ENCODE measurements at places on chromosomes 5 and 9. TPM values are rescaled to one million over a fixed set of nuclear protein-coding genes. Genes with fewer than 3 reads are reported as not detected.

Gene SHOC1
- total RNA-seq: 0.05 TPM

DNA sequence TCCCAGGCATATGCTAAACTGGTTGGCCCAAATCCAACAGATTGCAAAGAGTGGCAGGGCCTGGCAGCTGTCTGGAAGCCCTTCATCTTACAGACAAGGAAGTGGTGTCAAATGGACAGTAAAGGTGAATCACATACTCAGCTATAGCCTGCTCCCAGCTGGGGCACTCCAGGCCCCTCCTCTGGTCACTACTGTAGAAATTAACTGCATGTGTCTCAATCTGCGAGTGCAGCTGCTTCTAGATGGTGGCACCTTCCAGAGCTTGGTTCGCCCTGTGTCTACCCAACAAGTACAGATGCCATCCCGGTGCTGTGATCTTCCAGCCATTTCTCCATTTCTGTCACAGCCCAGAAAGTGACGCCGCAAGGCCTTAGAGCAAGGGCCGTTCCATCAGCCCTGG, 50.2 kb downstream of the OTULIN start:
- no peak for DNase-seq

DNA sequence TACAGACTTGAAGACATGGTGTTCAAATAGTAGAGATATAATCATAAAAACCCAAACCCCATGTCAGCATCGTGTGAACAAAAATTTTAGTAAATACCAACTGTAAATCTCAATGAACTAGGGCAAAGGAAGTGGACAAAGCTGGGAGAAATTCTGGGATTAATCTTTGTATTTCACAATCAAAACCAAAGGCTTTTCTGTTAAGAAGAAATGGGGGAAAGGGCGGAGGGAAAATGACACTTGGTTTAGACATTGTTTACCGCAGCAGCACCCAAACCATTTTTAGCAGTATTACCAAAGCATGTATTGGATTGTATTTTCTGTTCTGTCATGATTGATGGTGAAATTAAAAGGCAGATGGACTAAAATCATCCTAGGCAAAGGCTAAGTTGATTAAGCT, 134.2 kb upstream of the PRSS3 start:
- DNase-seq: no peak

Gene IQGAP2
- total RNA-seq: 9.3 TPM

Gene NFX1
- 34.3 TPM for total RNA-seq

Gene TSSK1B
- 0.15 TPM for total RNA-seq

Gene JAKMIP2
- 0.15 TPM for total RNA-seq

DNA sequence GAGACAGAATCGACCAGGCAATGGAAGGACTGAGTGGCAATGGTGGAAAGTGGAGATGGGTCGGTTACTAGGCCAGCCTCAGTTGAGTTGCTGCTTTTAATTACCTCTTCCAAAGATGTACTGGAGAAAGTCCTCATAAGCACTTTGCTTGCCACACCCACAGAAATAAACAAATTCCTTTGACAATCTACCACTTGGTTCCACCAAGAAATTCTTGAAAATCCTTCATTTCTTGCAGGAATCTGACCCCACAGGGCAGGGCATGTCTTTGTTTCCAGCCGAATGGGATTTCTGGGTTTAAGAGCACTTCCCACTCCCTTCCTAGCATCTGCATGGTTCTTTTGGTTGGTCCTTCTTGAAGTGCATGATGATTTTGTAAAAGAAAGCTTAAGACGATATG, 54.5 kb downstream of the ADAMTS12 start:
- no peak for DNase-seq

GRCh38 chr5:78511121-78511906, 137.3 kb downstream of the LHFPL2 start:
- DNase-seq: no peak

- DNase-seq: no peak
Measured at GRCh38 chr5:105172918-105173317, 1610.3 kb upstream of the NUDT12 start.

- DNase-seq: no peak
Measured at GRCh38 chr9:95592931-95593330, 76.2 kb upstream of the PTCH1 start.

GRCh38 chr5:59007460-59008063, 424.7 kb downstream of the RAB3C start:
- DNase-seq: no peak
